ENCODE measurements at places on chromosomes 6 and 20.

- DNase-seq, result no peak
These were observed 36.4 kb downstream of the LYRM2 start for GRCh38 chr6:89602166-89602565.

DNA sequence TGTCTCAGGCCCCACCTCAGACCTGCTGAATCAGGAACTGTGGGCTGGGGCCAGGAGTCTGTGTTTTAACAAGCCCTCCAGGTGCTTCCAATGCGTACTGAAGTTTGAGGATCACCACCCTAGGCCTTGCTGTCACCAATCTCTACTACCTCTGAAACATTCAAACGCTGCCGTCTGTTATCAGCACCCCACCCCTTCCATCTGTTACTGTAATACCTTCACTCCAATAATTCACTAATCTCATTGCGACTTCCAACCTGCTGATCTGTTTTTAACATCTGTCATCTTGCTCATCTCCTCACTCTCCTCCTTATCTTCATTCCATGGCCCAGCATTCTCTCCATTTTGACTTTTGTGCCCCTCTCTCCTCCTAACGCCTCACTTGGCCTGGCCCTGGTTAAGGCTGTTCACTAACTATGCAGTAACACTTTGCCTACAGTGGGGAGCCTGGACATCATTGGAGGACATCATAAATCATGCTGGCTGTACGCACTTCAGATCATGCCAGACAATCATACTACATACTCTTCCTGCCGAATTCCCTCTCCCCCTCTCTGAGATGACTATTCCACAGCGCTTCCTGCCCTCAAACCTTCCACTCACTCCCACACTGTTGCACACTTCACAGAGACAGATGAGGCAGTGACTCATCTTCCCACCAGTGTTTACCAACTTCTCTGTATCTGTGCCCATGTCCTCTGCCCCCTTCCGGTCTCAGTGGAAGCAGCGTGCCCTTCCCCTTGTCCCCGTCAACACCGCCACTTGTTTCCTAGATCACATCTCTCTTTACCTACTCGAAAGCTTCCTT lies 3.0 kb upstream of the GUCA1B start:
- peak; percentile 46 for DNase-seq

- DNase-seq, result no peak
These were observed 12.0 kb downstream of the UBD start for GRCh38 chr6:29547573-29547972.

DNA sequence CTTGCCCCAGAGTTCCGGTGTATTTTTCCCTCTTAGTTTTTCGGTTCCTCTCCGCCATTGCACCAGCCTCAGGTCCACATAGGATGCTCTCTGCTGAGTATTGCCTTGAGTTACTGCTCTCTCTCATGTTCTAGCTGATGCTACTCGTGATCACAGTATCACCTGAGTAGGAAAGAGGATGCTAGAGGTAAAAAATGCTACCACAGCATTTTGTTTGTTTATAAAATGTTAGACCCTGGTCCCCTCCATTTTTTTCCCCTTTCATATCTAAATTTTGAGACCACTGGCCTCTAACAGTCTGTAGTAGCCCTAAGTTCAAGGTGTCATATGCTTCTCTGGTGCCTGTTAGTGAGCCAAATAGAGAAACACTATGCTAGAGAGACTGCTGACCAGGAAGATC lies 175.5 kb downstream of the OR2B2 start:
- no peak for DNase-seq

- DNase-seq, result no peak
These were observed 238.0 kb downstream of the KHDC1L start for GRCh38 chr6:72987301-72987700.

DNA sequence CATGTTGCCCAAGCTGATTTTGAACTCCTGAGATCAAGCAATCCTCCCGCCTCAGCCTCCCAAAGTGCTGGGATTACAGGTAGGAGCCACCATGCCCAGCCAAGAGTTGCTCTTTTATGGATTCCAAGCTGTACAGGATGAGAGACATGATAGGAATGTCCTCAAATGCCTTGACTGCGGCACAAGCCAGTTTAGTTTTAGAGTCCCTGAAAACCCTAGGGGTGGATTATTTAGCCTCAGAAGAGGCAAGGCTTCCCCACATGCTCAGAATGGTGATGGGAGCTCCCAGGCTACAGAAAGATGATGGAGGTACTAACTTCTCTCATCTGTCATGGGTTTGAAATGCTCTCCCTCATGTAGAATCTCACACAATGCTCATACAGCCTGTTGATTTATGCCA lies 280.5 kb upstream of the PRND start:
- DNase-seq, result no peak

DNA sequence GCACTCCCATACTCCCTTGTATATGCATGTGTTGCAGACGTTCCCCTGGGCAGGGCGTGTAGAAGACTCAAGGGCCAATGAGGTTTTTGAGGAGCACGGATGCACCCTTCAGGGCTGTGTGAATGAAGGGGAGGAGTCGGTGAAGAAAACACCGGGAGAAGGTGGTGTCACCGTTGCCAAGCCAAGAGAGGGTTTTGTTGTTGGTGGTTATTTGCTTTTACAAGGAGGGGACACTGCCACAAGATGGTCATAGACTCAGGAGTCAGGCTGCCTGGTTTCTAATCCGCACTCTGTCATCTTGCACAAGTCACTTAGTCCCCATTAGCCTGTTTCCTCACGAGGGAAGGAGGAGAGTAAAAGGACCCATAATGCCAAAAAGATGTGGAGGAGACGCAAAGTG lies 124.0 kb downstream of the PXDC1 start:
- DNase-seq, result no peak

GRCh38 chr20:24827603-24828295 lies 121.3 kb upstream of the CST7 start:
- DNase-seq, result no peak

DNA sequence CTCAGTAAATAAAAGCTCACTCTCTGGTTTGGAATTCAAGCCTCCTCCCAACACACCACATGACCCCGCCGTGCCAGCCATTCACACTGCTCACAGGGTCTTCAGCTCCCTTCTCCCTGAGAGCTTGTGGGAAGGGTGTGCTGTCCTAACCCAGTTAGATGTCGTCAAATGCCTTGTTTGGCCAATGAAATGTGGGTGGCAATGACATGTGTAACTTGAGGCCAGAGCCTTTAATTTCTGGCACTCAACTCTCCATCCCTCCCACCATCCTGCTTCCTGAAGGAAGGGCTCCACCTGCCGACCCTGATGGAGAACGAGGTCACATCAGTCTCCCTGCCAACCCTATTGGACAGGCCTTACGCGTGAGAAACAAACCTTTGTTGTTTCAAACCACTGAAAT lies 224.5 kb upstream of the AGPAT4 start:
- peak; percentile 75 for DNase-seq

DNA sequence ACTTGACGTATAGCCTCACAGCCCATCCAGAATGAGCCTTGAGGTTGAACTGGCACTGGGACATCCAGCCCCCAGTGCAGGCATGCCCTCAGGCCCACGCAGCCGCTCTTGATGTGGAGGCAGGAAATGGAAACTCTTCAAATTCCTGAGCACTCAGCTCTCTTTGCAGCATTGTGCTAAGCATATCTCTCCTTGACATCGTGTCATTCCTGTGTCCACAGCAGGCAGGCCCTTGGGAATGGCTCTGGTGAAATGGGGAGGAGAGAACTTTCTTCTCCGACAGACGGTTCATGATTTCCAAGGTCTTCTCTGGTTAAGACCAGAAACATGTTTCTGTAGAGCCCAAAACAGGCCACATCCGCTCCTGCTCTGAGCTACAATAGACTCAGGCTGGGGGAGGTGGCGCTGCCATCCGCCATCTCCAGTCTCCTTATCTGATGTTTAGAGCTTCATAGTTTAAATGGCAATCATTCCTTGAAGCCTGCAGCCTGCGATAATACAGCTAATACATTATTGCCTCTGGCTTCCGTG lies 248.8 kb downstream of the CDH4 start:
- peak; percentile 16 for DNase-seq

DNA sequence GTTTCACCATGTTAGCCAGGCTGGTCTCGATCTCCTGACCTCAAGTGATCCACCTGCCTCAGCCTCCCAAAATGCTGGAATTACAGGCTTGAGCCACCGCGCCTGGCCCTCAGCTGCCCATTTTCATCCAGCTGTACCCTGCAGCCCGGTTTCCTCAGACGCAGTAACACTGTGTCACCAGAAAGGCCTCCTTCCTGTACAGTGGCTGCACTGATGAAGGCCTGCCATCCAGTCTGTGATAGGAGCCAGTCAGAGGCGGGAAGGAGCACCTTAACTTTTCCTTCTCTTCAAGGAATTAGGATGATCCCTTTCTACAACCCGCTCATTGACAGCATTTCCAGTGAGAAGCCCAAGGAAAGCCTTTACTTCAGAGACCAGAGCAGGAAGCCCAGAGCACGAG lies 75.9 kb downstream of the GFOD1 start:
- DNase-seq, result no peak

GRCh38 chr20:1576641-1577040 lies 19.1 kb upstream of the SIRPD start:
- no peak for DNase-seq

GRCh38 chr20:54550776-54551396 lies 75.5 kb downstream of the DOK5 start:
- DNase-seq, result peak; percentile 21

DNA sequence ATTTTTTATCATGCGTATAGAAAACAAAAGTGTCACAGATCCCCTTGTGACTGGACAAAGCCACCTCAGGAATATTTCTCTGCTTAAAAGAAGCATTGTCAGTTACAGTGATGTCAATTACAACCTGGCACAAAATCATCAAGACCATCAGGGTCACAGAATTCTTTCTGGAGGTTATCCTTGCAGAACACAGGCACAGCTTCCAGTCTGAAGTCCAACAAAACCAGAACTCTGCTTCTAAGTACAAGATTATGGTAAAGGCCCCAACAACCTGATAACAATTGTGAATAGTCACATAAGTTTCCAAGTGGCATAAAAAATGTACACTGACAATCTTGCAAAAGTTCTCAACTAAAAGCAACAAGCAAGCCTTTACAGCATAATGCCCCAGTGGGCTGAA lies 21.0 kb downstream of the PLAGL2 start:
- no peak for DNase-seq

- DNase-seq, result no peak
These were observed 79.8 kb upstream of the ARID1B start for GRCh38 chr6:156697225-156697830.

- no peak for DNase-seq
These were observed 29.2 kb upstream of the SDCBP2 start for GRCh38 chr20:1357921-1358671.

DNA sequence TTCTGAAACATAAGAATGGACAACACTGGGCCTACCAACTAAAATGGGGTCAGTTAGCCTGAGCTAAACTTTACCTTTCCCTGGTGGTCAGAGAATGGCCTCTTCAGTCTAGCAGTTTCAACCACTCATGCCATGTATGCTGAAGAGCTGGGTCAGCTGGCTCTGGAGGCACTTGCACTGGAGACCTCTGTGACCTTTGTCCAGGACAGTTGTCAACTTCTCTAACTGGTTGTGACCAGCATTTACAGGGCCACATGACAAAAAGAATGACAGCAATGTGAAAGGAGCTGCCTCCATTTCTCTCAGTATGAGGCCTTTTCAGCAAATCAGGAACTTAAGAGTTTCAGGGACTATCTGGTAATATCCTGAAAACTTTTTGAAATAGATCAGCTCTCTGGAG lies 59.9 kb upstream of the TMEM30A start:
- no peak for DNase-seq

DNA sequence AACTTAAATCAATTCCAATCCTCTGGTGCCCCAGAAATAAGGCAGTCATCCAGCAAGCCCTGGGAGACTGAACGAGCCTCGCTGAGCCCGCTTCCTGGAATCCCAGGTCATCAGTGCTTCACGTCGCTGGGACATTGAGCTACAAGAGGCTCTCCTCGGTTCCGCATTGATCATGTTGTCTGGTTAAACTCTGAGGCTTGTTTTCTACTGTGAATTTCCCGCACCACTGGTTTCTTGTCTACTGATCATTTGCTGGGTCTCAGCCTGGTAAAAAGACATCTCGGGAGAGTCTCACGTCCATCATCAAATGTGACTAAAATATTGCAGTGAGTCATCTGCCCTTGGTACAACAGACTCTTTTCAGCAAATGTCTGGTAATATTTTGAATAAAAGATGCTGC lies 569.2 kb downstream of the QKI start:
- no peak for DNase-seq

GRCh38 chr6:153162646-153163045 lies 31.6 kb upstream of the RGS17 start:
- DNase-seq, result no peak

- no peak for DNase-seq
These were observed 59.4 kb downstream of the IPCEF1 start for GRCh38 chr6:154297210-154297609.

DNA sequence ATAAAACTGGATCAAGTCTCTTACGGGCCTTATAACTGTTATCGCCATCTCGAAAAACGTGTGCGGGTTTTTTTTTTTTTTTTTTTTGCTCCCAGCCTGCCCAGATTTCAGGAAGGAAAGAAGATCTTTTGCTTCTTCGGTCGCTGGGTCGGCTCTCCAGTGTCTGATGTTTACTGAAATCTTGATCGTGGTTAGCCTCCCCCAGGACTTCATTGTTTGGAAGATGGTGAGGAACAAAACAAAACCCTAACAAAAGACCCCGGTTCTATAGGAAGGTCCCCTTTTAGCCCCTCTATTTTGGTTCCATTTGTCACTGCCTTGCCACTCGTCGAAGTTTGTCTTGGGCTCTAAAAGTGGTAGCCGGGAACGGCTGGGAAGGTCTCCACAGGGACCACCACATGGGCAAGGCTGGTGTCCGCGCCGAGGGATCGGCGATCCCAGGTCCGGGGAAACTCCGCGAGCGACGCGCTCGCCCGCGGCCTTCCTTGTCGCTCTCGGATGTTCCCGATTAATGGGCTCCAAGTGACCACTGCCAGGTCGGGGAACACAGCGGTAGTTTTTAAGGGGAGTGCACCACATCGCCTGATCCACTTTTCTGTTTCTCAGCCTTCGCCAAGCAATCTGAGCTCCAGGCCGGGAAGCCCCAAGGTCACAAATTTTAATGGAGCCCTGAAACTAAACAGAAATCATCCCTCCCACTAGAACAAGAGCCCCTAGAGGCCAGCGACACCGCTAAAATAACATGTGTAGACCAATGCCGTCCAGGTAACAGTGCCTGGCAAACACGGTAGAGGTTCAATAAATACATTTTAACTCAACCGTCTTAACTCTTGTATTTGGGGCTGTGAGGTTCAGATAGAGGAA lies 27.0 kb downstream of the TRIM27 start:
- DNase-seq, result peak; percentile 77

GRCh38 chr6:88164061-88164460 lies 2.1 kb downstream of the CNR1 start:
- DNase-seq, result no peak

GRCh38 chr20:58452667-58453255 lies 62.4 kb downstream of the APCDD1L start:
- no peak for DNase-seq

GRCh38 chr20:12504779-12505178 lies 504.0 kb upstream of the SPTLC3 start:
- no peak for DNase-seq

- DNase-seq, result no peak
These were observed 67.1 kb downstream of the TASP1 start for GRCh38 chr20:13571662-13572061.

DNA sequence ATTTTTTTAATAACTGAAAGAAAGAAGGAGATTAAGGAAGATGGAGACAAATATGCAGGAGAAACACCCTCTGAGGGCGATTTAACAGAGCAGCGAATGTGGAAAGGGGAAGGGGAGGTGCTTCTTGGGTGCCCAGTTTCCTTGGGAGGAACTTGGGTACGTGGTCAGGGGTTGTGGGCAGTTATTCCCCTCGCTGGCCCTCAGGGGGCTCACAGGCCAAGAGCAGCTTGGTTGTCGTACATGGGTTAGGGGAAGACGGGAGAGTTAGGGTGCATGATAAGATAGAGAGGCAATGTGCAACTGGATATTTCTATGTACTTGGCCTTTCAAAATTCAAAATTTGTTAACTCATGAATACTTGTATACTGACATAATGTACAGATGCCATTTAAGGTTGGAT lies 7.0 kb upstream of the TUBB2A start:
- no peak for DNase-seq

All from kidney tubule cell (primary cell).